ENCODE measurements at places on chromosomes 5 and 9. TPM values are rescaled to one million over a fixed set of nuclear protein-coding genes. Genes with fewer than 3 reads are reported as not detected.

ACOT12 gene
- total RNA-seq, result 76.4 TPM

NTNG2 gene
- total RNA-seq, result 0.28 TPM

TAF11L13 gene
- total RNA-seq, result not detected

RHOBTB3 gene
- total RNA-seq, result 43.3 TPM

TNFSF15 gene
- 0.08 TPM for total RNA-seq

DNA sequence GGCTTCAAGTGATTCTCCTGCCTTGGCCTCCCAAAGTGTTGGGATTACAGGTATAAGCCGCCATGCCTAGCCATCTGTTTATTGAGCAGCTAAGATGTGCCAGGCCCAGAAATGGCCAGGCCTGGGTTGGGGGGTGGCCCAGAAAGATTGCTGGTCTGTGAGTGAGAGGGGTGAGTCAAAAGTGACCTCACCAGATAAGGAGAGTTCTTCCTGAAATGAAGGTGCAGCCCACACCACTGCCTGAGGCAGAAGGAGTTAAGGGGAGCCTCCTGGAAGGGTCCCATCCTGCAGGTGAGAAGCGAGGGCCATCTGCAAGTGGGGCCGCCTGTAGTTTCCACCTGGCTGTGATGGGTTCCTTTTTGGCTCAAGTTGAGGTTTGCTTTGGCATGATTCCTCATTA is 96.9 kb upstream of the KLF4 start:
- H3K27me3 ChIP-seq, result no peaks in the 10 kb centered on the region
- no peak for DNase-seq
- no peaks in the 10 kb centered on the region for H3K36me3 ChIP-seq
- no peak overlapping the region for H3K27ac ChIP-seq

DNA sequence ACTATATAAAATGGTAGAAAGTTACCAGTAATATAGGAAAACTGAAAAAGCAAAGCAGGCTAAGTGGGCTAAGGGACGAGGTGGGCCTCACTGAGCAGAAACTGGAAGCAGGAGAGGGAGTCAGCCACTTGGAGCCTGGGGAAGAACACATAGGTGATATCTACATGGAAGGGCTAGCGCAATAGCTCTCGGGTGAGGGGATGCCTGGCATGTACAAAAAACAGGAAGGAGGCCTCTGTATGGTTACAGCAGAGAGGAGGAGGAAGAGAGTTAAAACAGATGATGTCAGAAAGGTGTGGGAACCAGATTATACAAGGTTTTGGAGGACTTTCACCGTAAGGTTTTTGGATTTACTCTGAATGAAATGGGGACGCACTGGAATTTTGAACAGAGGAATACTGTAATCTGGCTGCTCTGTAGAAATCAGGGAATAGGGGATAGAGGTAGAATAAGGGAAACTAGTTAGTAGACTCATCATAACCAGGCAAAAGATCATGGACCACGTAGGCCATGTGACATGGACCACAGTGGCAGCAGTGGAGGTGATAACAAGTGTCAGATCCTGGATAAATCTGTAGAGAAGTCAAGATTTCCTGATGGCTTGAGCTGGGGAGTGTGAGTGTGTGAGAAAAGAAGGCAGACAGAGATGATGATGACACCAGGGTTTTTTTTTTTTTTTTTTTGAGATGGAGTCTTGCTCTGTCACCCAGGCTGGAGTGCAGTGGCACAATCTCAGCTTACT is 52.5 kb downstream of the FNBP1 start:
- no peaks in the 10 kb centered on the region for H3K27me3 ChIP-seq
- H3K4me1 ChIP-seq, result peaks cover under 1% of the 10 kb centered on the region
- H3K36me3 ChIP-seq, result no peaks in the 10 kb centered on the region
- no peak overlapping the region for H3K4me3 ChIP-seq
- no peak overlapping the region for H3K27ac ChIP-seq

GRCh38 chr5:104095527-104095926 is 532.9 kb upstream of the NUDT12 start:
- no peak overlapping the region for H3K4me3 ChIP-seq
- H3K4me1 ChIP-seq, result no peaks in the 10 kb centered on the region
- no peaks in the 10 kb centered on the region for H3K27me3 ChIP-seq
- no peak for DNase-seq
- no peak overlapping the region for H3K27ac ChIP-seq

- no peaks in the 10 kb centered on the region for H3K27me3 ChIP-seq
- H3K4me1 ChIP-seq, result no peaks in the 10 kb centered on the region
- no peak for DNase-seq
- no peak overlapping the region for H3K4me3 ChIP-seq
Observed at GRCh38 chr5:78060421-78060820, 234.1 kb downstream of the AP3B1 start.

Measured in liver (tissue), 10 donors.